ENCODE measurements at places on chromosomes 3 and 15.

GRCh38 chr15:68650901-68651709 lies 72.3 kb downstream of the CORO2B start:
- peak; percentile 53 for DNase-seq

DNA sequence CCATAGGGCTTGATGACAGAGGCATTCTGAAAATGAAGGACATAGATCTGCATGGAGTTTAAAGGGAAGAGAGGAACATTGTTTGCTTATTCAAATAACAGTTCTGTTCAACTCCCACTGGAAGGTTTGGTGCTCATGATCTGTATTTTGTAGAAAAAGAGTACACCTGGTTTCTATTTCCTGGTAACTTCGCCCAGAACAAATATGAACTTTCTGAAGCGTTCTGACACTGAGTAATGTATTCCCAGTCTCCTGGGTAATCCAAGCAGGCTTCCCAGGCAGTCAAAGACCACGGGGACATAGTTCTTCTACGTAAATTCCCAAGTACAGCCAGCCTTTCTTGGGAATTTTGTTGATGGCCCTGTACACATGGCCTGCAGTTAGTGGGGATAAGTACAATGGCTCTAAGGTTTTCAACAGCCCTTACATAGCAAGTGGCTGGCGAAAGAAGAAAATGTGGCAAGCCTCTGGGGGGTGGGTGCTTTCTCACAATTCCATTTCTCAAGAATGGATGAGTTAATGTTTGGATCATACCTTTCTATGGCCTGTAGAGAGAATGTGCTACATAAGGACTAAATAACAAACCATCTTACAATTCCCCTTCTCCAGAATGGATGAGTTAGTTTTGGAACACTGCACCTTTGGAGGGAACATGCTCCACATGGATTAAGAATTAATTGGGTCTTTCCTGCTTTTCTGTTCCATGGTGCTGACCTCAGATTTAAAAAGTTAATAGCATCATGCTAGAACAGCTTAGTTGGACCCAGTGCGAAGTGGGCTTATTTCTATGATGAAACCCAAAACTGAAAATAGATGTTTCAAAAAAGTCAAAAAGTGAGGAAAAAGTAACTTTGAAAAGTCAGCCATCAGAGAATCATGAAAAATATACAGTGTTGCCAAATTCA lies 52.7 kb downstream of the COL6A6 start:
- DNase-seq, result no peak

GRCh38 chr3:36697229-36698001 lies 66.9 kb downstream of the DCLK3 start:
- DNase-seq, result no peak

DNA sequence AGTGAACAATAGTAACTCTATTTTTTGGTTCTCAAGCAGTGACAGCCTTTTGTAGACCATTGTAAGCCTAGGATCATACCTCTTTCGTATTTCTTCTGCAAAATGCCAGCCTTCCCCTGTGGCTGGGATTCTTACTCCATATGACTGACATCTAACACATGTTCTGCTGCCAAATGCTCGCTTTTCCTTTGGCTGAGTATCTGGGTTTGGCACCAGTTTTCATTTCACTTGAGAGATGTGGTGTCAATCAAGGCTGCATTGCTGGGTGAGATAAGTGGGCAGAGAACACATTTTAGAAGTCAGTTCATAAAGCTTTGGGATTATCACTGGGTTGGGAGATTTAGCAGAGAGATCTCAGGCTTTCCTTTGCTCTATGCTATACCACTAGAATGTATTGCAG lies 514.7 kb upstream of the SGO1 start:
- DNase-seq, result no peak
